ENCODE measurements at places on chromosomes 7 and 10.

- DNase-seq: no peak
Measured at GRCh38 chr7:105759670-105760550, 116.5 kb downstream of the ATXN7L1 start.

DNA sequence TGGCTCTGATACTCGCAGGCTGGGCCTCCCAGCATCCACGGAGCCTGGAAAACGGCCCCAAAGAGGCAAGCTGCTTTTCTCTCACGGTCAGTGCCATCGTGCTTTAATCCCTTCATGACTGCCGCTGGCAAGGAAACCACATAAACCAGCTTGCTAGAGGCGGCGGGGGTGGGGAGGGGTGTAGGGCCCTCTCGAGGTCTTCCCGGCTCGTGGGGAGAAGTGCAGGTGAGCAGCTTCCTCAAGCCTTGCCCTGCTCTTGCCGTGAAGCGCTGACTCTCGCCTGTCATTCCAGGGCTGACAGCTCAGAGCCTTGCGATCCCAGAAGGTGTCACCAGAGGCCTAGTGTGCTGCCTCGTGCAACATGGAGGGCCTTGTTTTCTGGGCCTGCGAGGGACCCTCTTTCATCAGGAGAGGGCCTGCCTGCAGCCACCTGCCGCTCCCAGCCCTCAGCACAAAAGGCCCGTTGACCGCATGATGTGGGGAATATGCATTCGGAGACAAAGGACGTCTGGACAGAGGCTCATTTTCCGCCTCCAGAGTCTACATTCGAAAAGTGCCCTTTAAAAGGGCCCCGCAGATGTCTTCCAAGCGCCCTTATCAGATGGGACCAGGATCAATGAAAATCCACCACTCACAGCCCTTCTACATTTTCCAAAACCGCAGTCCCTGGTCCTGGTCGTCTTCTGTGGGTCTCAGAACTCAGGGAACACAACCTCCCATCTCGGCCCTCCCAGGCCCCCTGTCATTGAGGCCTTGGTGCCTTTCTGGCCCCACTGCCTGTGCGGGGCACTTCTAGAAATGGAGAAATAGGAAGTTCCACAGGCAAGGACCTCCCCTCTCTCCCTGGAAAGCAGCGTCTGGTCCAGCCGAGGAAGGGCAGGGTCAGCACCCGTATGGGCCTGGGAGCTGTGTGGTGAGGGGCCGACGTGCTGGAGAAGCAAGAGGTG, 58.7 kb downstream of the ZRANB1 start:
- no peak for DNase-seq

- no peak for DNase-seq
Measured at GRCh38 chr10:110407301-110408170, 90.2 kb upstream of the DUSP5 start.

DNA sequence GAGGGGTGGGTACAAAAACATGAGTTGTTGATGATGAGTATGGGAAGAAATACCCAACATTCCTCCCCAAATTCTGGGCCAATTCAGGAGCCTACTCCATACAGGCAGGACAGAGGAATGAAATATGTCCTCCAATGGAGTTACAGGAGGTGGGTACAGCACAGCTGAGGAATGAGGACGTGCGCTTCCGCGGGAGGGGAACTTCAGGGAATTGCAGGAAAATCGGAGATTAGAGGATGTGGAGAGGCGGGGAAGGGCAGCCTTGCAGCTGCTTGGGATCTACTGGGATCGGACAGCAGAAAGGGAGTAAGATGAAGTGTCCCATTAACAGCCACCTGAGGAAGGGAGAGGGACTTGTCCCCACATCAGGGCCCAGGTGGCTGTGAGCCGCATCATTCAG, 50.2 kb downstream of the PDIA4 start:
- no peak for DNase-seq

GRCh38 chr10:82768040-82768439, 893.0 kb downstream of the NRG3 start:
- DNase-seq: no peak

GRCh38 chr10:127908106-127908958, 1.4 kb downstream of the PTPRE start:
- no peak for DNase-seq

- DNase-seq: no peak
Measured at GRCh38 chr10:59633063-59633462, 76.6 kb downstream of the SLC16A9 start.
